ENCODE measurements at places on chromosomes 1 and 21.
A peak's percentile ranks its signal among the peaks of the same experiment; 100 is the strongest.

DNA sequence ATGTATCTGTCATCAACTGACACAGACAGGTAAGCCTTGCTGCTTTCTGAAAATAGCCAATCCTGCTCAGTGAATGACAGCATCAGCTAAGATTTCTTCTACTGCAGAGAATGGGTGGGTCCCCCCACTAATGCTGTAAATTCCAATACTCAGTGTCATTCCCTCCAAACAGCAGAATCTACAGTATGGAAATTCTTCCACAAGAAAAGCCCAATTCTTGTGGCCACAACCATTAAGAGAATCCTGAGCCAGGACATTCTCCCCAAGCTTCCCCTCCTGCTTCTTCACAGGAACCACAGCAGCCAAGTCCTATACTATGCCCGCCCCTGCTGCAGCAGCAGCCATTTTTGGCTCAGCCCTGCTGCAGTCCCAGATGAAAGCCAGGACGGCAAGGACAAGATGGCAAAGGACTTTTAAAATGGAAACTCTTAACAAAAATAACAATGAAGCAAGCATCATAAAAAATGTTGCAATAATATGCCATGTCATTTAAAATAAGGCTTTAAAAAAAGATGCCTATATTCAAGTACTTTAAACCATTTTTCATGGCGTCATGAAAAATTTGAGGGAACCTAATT, 26.8 kb downstream of the EIF4G3 start:
- H3K27me3 ChIP-seq = no peaks in the 10 kb centered on the region
- peaks cover 9% of the 10 kb centered on the region for H3K4me1 ChIP-seq
- ATAC-seq = no peak

DNA sequence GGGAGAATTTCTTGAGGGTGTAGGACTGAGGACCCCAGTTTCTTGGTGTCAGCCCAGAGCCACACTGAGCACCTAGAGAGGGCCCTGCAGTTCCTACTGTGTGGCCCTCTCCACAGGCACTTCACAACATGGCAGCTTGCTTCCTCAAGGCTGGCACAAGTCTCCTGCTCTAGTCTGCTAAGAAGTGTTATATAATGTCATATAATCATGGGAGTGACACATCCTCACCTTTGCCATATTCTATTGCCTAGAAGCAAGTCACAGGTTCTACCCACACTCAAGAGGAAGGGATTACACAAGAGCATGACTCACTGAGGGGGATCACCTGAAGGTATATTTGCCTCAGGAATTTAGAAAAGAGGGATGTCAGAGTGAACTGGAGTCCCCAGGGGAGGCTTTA, 5.5 kb upstream of the SNX27 start:
- H3K36me3 ChIP-seq = no peaks in the 10 kb centered on the region
- H3K4me3 ChIP-seq = no peak overlapping the region
- H3K4me1 ChIP-seq = no peaks in the 10 kb centered on the region
- H3K27me3 ChIP-seq = peaks cover 28% of the 10 kb centered on the region
- ATAC-seq = no peak

GRCh38 chr21:36122977-36123376, 11.9 kb upstream of the CBR3 start:
- H3K36me3 ChIP-seq = no peaks in the 10 kb centered on the region
- no peaks in the 10 kb centered on the region for H3K27me3 ChIP-seq
- H3K4me3 ChIP-seq = no peak overlapping the region
- peaks cover 16% of the 10 kb centered on the region for H3K4me1 ChIP-seq
- no peak for ATAC-seq

GRCh38 chr1:58608945-58609344, 31.9 kb upstream of the TACSTD2 start:
- no peaks in the 10 kb centered on the region for H3K4me1 ChIP-seq
- H3K36me3 ChIP-seq = peaks cover 3% of the 10 kb centered on the region
- no peak overlapping the region for H3K4me3 ChIP-seq
- no peak for ATAC-seq

DNA sequence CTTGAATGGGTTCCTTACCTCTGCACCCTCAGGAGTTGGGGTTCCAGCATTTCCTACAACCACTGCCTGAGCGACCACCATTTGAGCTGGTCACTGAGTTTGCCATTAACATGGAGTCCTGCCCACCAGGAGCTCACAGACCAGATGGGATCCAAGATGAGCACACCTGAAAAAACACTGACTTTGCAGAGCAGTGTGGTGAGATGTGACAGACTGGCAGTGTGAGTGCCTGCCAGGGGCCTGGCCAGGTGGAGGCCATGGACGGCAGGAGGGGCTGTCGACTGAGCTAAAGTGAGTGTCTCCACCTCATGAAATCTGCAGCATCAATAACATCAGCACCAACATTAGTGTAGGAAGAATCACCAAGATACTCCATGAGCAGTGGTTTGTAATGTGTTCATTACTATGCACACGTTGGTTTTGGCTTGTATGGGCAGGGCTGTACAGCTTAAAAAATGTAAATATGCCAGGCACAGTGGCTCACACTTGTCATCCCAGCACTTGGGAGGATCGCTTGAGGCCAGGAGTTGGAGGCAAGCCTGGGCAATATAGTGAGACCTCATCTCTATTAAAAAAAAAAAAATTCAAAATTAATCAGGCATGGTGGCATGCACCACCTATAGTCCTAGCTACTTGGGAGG, 12.2 kb upstream of the MIXL1 start:
- H3K4me3 ChIP-seq = no peak overlapping the region
- peaks cover 17% of the 10 kb centered on the region for H3K4me1 ChIP-seq
- H3K27ac ChIP-seq = no peak overlapping the region
- ATAC-seq = no peak
- H3K36me3 ChIP-seq = no peaks in the 10 kb centered on the region
- no peaks in the 10 kb centered on the region for H3K27me3 ChIP-seq

DNA sequence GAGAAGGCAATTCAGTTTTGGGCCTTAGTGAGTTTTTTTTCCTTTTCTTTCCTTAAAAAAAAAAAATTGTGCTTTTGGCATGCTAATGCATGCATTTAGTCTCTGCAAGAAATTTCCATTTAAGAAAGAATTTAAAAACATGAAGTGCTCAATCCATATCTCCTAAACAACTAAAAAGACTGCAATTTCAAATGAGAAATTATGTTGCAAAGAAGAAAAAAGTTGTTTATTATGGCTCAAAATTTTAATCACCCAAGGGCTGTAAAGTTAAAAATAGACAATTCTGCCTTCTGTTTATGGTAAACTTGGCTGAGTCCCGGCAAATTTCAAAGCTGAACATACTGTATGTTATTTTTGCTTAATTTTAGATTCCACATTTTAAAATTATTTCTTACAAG, 59.7 kb downstream of the NFIA start:
- H3K36me3 ChIP-seq = no peaks in the 10 kb centered on the region
- ATAC-seq = no peak
- no peak overlapping the region for H3K4me3 ChIP-seq
- no peak overlapping the region for H3K27ac ChIP-seq
- H3K27me3 ChIP-seq = peaks cover 9% of the 10 kb centered on the region

DNA sequence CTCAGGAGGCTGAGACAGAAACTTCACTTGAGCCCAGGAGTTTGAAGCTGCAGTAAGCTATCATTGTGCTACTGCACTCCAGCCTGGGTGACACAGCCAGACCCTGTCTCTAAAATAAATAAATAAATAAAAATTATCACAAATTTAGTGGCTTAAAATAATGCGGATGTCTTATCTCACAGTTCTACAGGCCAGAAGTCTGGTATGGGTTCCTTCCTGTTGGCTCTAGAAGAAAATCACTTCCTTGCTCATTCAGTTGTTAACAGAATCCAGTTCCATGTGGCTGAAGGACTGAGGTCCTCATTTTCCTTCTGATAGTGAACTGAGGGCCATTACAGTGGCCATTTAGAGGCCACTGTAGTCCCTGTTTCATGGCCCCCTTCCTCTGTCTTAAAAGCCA, 94.6 kb upstream of the S1PR1 start:
- H3K4me1 ChIP-seq = peaks cover 36% of the 10 kb centered on the region
- no peaks in the 10 kb centered on the region for H3K36me3 ChIP-seq
- no peaks in the 10 kb centered on the region for H3K27me3 ChIP-seq
- no peak overlapping the region for H3K27ac ChIP-seq
- H3K4me3 ChIP-seq = no peak overlapping the region
- ATAC-seq = no peak

DNA sequence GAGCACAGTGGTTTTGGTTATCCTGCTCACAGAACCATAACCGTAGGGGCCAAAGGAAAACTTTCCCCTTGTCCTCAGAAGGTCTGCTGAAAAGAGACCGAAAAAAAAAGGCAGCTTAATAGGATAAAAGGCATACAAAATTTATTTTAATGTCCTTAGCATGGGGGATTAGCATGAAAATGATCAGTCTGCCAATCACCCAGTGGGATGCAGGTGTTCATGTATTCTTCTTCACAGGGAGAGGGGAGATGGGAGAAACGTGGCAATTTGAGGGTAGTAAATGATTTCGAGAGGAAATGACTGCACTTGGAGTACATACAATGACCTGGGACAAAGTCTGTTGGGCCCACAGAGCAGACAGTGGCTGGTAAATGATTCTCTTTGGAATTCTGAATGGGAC, 194.0 kb downstream of the AJAP1 start:
- no peaks in the 10 kb centered on the region for H3K27me3 ChIP-seq
- no peaks in the 10 kb centered on the region for H3K4me1 ChIP-seq
- no peak overlapping the region for H3K27ac ChIP-seq

DNA sequence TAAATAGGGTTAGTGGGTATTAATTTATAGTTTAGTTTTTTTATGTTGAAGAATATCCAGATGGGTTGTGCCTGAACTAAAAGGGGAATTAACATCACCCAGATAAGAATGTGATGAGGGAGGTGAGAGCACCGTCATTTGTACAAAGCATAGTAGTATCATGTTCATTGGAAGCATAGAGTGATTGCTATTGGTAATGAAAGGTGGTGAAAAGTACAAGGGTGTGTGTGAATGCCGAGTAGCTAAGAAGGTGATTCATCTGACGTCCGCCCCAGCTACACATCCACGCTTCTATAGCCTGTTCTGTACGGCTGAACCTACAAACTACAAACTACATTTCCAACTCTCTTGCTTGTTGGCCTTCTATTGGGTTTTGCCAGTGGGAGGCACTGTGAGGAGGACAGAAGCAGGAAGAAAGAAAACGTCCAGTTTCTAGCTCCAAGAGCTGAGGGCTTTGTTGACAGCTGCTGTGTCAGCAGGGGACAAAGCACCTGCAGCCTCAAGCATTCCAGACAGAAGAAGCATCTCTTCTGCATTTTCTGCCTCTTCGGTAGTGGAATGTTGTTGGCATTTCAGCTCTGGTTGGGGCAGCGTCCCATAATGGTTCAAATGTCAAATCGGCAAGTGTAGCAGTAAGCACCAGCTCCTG, 404.8 kb downstream of the KCTD3 start:
- no peak overlapping the region for H3K4me3 ChIP-seq
- no peaks in the 10 kb centered on the region for H3K27me3 ChIP-seq
- H3K4me1 ChIP-seq = no peaks in the 10 kb centered on the region
- H3K36me3 ChIP-seq = no peaks in the 10 kb centered on the region

DNA sequence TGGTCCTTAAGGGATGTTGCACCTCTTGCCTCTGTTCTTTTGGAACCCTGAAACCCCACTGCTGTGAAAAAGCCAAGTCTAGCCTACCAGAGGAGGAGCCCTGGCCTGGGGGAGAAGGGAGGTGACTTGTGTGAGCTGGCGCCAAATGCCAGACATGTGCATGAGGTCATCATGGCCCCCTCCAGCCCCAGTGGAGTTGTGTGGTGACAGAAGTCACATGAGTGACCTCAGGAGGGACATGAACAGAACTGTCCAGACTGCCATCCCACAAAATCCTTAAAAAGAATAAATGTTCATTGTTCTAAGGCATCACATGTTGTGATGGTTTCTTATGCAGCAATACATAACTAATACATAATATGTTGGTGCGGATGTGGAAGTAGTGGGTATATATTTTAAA, 10.8 kb downstream of the HHAT start:
- ATAC-seq = no peak
- no peak overlapping the region for H3K4me3 ChIP-seq
- peak overlapping the region; percentile 21 for H3K27ac ChIP-seq
- H3K27me3 ChIP-seq = no peaks in the 10 kb centered on the region
- H3K4me1 ChIP-seq = peaks cover 26% of the 10 kb centered on the region

All from stimulated activated memory B cell treated with anti-CD40 and anti-IgM and Interleukin-4, amounts not matched to agents 10 μg/mL and 1 μg/mL and 100 μg/mL, for 72 hours (primary cell).